ENCODE measurements at places on chromosomes 2 and 18.

DNA sequence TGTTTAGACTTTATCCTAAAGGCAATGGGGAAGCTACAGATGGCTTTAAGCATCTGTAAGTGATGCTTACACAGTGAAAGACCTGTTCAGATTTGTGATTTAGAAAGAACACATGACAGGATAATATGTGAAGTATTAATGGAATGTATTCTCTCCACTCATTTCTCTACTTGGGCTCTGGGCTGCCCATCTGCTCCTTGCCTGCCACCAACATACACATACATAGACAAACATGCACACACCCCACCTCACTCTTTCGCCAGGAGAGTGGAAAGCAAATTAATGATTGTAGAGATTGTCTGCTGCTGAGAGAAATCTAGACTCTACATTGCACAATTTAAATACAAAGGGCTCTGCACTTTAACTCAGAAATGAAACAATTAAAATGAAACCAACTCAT, 61.0 kb upstream of the NFE2L2 start:
- DNase-seq, result no peak

DNA sequence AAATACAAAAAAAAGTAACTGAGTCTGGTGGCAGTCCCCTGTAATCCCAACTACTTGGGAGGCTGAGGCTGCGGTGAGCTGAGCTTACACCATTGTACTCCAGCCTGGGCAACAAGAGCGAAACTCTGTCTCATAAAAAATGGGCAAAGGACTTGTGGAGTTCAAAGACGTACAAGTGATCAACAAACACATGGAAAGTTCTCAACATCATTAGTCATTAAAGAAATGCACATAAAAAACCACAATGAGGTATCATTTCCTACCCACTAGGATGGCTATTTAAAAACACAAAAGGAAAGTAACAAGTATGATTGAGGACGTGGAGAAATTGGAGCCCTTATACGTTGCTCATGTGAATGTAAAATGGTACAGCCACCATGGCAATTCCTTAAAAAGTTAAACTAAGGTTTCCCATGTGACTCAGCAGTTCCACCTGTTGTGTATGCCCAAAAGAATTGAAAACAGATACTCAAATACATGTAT, 52.3 kb downstream of the RAB10 start:
- DNase-seq, result peak; percentile 22

DNA sequence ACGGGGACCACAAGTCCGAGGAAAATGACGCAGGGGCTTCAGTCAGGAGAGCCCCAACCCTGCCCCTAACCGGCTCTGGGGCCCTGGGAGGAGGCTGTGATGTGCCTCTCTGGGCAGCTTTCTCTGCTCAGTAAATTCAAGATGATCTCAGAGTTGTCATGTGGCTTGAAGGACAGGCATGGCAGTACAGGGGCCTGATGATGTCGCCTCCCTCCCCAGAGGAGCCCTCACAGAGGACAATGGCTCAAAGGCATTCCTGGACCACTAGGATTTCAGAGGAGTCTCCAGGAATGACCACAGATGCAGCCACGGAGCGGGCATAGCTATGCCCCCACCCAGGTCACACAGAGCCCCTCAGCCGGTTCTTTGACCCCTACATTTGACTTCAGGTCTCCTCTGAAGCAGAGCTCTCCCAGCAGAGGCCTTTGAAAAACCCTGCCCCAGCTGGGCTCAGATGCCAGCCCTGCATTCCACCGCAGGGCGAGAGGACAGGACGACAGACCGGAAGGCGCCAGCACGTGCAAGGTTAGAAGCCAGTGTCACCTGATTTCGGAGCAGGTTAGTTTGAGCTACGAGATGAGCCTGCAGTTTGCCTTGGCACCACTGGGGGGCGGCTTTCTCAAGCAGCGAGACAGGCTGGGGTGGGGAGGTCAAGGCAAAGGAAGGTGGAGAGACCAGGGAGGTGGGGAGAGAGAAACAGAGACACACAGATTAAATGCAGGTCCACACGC, 39.2 kb downstream of the BIN1 start:
- DNase-seq, result peak; percentile 71

GRCh38 chr2:8626572-8626971, 55.3 kb upstream of the ID2 start:
- no peak for DNase-seq

DNA sequence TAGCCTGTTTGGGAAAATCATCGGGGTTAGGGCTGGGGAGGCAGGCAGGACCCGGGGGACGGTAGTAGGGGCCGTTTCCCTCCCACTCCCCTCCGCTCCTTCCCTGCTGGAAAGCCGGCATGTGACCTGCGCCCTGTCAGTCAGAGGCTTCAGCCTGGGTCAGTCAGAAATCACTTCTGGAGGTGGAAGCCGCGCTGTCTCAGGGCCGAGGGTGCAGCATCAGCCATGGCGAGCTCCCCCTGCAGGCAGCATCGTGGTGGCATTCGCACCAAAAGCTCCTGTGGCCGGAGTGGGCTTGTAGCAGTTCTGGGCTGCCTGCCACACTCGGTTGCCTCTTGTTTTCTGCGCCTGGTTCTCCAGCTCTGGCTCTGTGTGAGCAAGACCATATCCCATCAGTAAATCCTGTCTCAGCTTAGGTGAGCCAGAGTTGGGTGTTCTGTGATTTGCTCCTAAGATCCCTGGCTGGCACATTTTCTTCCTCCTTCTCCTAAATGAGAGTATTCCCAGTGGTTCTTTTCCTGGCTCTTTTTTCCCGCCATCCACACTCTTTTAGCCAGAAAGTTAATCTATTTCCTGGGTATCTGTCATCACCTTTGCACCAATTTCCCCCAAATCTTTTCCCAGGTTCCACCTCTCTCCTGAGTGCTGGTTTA, 123.9 kb upstream of the CD302 start:
- DNase-seq, result peak; percentile 84

- DNase-seq, result no peak
Measured at GRCh38 chr2:85619617-85620016, 3.6 kb downstream of the USP39 start.

DNA sequence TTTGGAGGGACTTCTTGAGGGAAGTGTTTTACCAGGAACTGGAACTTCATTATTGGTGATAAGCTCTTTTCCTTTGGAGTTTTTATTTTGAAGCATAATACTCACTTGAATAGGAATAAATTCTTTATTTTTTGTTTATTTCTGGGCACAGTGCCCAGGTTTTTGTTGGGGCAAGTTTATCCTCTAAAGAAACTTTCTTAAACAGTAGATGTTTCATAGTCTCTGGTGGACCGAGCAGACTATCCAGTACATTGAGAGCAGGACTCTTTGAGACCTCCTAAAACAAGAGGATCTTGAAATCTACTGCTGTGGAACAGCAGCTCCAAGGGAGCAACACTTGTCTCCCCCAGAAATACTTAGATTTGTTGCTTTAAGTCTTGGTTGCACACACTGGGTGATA, 109.4 kb downstream of the PARD3B start:
- DNase-seq, result no peak

- DNase-seq, result no peak
Measured at GRCh38 chr2:143123911-143124310, 5.3 kb upstream of the ARHGAP15 start.

GRCh38 chr2:64291181-64291580, 147.0 kb upstream of the PELI1 start:
- no peak for DNase-seq

GRCh38 chr2:46248171-46248570, 49.0 kb upstream of the EPAS1 start:
- DNase-seq, result no peak

DNA sequence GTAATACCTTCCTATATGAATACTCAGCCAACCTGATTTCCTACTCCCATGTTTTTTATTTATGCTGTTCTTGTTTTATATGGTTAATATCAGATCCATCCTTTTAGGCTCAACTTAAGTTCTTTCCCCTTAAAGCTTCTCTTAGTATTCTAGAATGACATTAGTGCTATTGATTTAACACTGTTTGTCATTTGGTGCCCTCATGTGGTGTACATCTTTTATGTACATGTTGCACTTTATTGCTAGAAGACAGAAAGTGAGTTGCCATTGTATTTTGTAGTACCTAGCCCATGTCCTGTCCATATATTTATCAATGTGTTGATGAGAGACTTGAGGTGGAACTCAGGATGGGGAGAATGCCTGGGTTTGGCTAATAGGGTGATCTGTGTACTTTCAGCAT, 2.5 kb downstream of the HTRA2 start:
- no peak for DNase-seq

- DNase-seq, result no peak
Measured at GRCh38 chr2:6167592-6168138, 475.5 kb downstream of the SOX11 start.

- DNase-seq, result no peak
Measured at GRCh38 chr2:64391940-64392339, 62.0 kb upstream of the LGALSL start.

- DNase-seq, result no peak
Measured at GRCh38 chr2:40332191-40332826, 119.6 kb downstream of the SLC8A1 start.

DNA sequence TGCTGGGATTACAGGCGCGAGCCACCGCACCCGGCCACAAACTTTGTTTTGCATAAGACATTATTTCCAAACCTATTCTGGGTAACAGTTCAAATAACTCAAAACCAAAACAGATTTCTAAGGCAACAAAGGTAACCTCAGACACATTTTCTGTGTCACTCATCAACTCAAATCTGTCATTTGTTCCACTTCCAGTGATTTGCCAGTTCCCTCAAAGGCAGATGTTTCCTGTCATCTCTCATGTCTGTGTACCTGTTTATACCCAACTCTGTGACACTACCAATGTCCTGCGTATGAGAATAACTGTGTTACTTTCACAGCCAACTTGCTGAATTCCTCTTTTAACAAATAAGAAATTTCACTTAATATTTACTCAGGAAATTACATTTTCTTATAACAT, 54.4 kb downstream of the SCN3A start:
- no peak for DNase-seq

DNA sequence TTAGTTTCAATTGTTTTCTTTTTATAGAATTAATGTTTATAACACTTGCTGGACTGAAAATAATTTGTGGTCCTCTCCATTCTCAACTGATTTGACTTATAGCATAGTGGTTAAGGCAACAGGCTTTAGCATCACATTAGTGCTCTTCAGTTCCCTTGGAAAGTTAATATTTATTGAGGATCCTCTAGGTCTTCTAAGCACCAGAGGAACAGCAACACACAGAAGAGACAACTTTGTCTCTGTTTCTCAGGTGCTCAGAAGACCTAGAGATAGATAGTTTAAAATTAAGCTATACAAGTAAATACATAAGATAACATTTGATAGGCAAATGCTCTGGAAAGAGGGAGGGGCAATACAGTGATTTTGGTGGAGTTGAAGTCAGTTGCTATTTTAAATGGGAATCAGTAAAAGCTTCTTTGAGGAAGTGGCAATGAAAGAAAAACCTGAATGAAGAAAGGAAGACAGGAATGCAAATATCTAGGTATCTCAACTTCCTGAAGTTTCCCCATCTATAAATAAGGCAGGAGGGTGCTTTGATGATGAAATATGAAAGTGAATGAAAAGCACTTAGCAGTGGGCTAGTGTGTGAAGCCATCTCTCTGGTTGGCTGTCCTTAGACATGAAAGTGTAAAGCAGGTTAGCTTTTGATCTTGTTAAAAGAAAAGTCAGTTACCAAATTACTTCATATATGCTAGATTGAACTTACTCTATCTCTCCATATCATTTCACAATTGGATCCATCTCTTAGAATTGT, 7.9 kb downstream of the NEUROD1 start:
- DNase-seq, result no peak

- DNase-seq, result no peak
Measured at GRCh38 chr2:118495290-118495689, 352.2 kb downstream of the EN1 start.

Measured in stimulated activated CD4-positive, alpha-beta T cell treated with anti-CD3 and anti-CD28 coated beads, Interleukin-2, amount 100 ng/mL, for 24 hours (primary cell).